WTC11 (cell line): ENCODE measurements at places on chromosomes 7 and 10. TPM values are rescaled to one million over a fixed set of nuclear protein-coding genes. Genes with fewer than 3 reads are reported as not detected.
A peak's percentile ranks its signal among the peaks of the same experiment; 100 is the strongest.

GRCh38 chr10:99457813-99458212 lies 27.4 kb upstream of the GOT1 start:
- H3K27ac ChIP-seq: no peak overlapping the region
- H3K36me3 ChIP-seq: no peaks in the 10 kb centered on the region
- no peak overlapping the region for H3K4me3 ChIP-seq
- H3K27me3 ChIP-seq: peaks cover 5% of the 10 kb centered on the region
- no peak for DNase-seq

Gene ASAH2
- 2.3 to 5.9 TPM (median 4.1 TPM) in 3 replicates for total RNA-seq

DNA sequence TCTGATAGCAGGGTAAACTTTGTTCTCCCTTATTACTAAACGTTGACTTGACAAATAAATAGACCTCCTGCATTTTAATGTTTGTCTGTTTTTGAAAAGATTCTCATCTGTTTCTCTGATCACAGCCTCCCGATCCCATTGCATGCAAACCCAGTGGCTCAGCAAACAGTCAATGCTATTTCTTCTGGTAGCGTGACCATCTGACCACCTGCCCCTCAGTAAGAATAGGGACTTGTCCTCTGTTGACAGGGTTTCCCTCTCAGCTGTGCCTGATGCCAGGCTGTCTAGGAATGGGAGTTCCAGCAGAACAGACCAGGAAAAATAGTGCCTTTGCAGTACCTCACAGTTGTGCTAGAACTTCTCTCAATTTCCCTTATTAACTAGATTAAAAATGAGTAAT lies 40.7 kb upstream of the EBLN1 start:
- no peaks in the 10 kb centered on the region for H3K4me1 ChIP-seq
- peaks cover 66% of the 10 kb centered on the region for H3K27me3 ChIP-seq

Gene CYP51A1
- total RNA-seq: 81.4 to 85.1 TPM (median 84.1 TPM) in 3 replicates

Gene UCMA
- total RNA-seq: 1.0 to 1.9 TPM (median 1.5 TPM) in 3 replicates

DNA sequence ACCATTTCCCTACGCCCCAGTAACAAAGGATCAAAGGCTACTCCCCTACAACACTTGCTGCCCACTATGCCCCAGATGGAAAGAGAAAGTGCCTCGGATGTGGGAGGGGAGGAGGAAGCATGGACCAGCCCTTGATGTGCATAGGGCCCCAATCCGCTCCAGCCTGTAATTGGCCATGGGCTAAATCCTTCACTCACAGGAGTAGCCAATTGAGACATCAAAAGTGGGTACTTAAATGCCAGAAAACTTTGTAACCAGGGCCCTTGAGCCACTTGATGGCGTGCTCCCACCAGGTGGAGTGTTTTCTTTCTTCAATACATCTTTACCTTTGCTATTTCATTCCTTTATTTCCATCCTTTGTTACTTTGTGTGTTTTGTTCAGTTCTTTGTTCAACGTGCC lies 500.5 kb upstream of the LRRN3 start:
- H3K27me3 ChIP-seq: no peaks in the 10 kb centered on the region
- no peak overlapping the region for H3K4me3 ChIP-seq
- peak; percentile 34 for DNase-seq
- H3K4me1 ChIP-seq: peaks cover 17% of the 10 kb centered on the region
- H3K27ac ChIP-seq: no peak overlapping the region

DNA sequence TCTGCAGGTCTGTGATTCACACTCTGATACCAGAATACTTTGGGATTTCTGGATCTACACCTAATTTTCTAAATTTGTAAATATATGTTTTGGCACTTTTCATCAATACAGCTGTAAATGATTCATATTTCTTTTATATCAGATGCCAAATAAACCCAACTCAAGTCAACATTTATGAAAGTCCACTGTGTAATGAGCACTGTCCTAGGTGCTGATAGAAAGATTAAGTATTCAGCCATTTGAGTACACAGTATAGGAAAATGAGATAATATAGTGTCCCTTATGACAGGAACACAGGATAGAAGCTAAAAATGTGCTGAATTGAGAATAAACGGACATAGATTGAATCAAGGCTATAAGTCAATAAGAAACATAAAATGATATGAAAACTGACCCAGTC lies 6.4 kb downstream of the ANXA7 start:
- peaks cover 19% of the 10 kb centered on the region for H3K4me1 ChIP-seq
- no peak overlapping the region for H3K27ac ChIP-seq
- H3K27me3 ChIP-seq: no peaks in the 10 kb centered on the region
- DNase-seq: no peak
- H3K4me3 ChIP-seq: no peak overlapping the region

- no peaks in the 10 kb centered on the region for H3K36me3 ChIP-seq
- peaks cover 10% of the 10 kb centered on the region for H3K4me1 ChIP-seq
- peak overlapping the region; percentile 77 for H3K4me3 ChIP-seq
- peaks cover 37% of the 10 kb centered on the region for H3K27me3 ChIP-seq
- H3K27ac ChIP-seq: no peak overlapping the region
- DNase-seq: peak; percentile 74
Observed at GRCh38 chr7:12111422-12112405, 99.4 kb upstream of the TMEM106B start.

Gene HERPUD2
- 15.5 to 18.5 TPM (median 16.2 TPM) in 3 replicates for total RNA-seq

DNA sequence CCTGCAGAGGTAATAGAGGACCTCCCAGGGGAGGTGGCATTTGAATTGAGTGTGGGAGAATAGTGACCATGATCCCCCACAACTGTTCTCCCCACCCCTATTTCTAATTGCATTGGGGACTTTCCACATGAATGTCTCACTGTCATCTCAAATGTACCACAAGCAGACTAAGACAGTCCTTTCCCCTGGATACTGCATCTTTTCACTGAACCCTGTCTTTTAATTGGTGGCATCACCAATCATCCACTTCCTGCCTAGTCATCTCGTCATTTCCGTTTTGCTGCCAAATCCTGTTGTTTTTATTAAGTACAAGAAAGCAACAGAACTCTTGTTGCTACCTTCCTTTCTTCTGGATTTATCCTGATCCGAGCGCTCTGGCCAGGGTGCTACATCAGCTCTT lies 120.3 kb downstream of the NRP1 start:
- no peak overlapping the region for H3K4me3 ChIP-seq
- no peak for DNase-seq
- H3K4me1 ChIP-seq: peaks cover 6% of the 10 kb centered on the region; the same call in 1 of the 2 replicates
- H3K36me3 ChIP-seq: no peaks in the 10 kb centered on the region
- H3K27ac ChIP-seq: no peak overlapping the region

DNA sequence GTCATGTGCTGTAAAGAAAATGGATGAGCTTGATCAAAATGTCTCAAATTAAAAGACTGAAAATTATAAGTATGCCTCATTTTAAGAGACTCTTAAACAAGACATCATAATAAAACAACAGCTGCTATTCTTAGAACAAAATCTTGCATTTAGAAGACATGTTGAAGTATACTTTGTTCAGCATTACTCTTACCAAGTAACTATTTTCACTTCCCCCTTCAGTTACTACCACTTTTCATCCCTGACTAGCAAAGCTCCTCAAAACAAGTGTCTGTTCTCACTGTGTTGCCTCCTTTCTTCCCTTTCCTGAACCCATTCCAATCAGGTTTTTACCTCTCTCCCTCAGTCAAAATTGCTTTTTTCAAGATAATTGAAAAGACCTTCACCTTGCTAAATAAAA lies 31.6 kb downstream of the ELAPOR2 start:
- H3K27me3 ChIP-seq: no peaks in the 10 kb centered on the region
- no peaks in the 10 kb centered on the region for H3K4me1 ChIP-seq
- peaks cover 15% of the 10 kb centered on the region for H3K36me3 ChIP-seq
- no peak for DNase-seq
- no peak overlapping the region for H3K27ac ChIP-seq

Gene WNT8B
- total RNA-seq: 0.68 to 1.1 TPM (median 0.85 TPM) in 3 replicates

DNA sequence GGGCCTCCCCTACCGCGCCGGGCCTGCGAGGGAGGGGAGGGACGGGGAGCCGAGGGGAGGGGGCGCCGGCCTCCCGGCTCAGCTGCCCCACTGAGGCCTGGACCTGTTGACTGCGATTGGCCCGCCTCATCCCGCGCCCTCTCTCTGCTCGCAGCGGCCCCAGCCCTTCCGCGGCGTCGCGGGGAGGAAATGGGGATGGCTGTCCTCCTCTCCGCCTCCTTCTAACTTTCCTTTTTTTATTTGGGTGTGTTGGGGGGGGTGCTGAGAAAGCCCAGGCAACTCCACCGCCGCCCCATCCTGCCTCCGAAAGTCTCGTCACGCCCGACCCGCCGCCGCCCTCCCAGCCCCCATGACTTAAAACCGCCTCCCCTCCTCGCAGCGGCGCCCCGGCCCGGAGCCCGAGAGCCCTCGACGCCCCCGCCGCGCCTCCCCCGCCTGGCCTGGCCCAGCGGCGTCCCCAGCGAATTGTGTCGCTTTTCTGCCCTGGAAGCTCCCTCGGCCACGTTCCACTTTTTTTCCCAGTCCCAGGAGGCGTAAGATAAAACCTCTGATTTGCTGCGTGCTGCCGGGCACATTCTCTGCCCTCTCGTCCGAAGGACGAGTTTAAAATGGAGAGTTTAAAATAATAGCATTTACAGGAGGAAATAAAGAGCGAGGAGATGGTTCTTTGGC lies 842 bp upstream of the SKIDA1 start:
- no peaks in the 10 kb centered on the region for H3K36me3 ChIP-seq
- H3K27me3 ChIP-seq: no peaks in the 10 kb centered on the region
- peaks cover 52% of the 10 kb centered on the region for H3K4me1 ChIP-seq
- peak overlapping the region; percentile 86 for H3K4me3 ChIP-seq
- peak overlapping the region; percentile 99 for H3K27ac ChIP-seq

DNA sequence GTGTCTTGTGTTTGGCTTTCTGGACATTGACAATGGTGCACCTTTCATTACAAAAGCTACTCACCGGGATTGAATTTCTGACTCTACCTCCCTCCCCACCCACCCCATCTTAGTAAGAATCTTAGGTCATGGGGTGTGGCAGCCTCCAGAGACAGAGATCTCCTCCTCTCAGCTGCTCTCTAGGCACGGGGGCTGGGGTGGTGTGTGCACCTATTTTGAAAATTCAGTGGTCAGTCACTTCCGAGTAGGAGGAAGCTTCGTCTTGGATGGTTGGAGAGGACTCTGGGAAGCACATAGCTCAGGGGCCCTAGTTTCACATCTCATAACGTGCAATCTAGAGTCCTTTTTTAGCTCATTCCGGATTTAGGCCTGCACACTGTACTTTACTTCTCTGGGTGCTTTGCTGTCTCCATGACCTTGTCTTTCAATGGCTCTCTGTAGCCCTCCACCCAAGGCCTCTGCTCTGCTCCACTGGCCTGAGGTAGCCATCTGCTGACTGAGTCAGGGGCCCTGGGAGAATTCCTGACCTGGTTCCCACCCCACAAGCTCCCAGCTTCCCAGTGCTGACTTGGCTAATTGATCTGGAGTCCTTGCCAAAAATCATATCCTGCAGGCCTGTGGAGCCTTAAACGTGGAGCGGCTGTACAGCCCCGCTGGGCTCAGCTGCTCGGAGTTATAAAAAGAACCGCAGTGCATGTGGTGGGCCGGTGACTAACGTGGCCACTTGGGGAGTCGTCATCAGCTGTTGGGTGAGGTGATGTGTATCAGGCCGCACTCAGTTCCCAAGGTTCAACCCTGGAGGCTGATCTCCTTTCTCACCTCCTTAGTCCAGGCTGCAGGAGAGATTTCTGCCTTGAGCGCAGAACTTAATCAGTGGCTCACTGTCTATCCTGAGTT lies 19.3 kb upstream of the ADAMTS14 start:
- peaks cover 37% of the 10 kb centered on the region for H3K36me3 ChIP-seq
- no peak for DNase-seq

DNA sequence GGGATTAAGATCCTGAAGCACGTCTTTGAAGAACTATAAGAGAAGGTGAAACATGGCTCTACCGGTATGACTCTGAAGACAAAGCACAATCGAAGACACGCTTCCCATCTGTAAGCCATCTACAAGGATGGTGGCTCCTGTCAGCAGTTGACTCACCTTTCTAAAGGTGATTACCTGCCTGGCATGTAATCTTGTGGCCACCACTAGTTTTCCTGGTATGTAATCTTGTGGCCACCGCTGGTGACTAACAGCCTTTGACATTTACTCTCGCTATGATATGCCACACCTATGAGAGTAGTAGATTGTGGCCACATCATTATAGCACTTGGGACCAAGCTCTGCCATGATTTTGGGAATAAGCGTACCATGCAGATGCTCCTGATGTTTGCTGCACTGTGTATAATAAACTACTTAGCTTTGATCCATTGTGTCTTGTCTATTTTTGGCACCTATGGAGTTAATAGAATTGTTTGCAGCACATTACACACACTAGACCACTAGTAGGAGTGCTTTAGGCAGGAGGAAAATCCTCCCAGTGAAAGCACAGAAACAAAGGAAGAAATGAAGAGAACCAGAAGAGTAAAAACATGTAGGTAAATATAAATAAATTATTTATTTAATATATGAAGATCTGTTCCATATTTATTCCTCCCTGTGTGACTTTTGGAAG lies 59.8 kb downstream of the VAX1 start:
- H3K4me1 ChIP-seq: no peaks in the 10 kb centered on the region
- H3K36me3 ChIP-seq: no peaks in the 10 kb centered on the region
- H3K27me3 ChIP-seq: no peaks in the 10 kb centered on the region; the same call in none of the 2 replicates
- no peak overlapping the region for H3K27ac ChIP-seq
- no peak for DNase-seq
- no peak overlapping the region for H3K4me3 ChIP-seq

Gene ITGB8
- 1.8 to 2.2 TPM (median 1.9 TPM) in 3 replicates for total RNA-seq

Gene ATP6V0A4
- total RNA-seq: 1.1 to 2.0 TPM (median 1.3 TPM) in 3 replicates

DNA sequence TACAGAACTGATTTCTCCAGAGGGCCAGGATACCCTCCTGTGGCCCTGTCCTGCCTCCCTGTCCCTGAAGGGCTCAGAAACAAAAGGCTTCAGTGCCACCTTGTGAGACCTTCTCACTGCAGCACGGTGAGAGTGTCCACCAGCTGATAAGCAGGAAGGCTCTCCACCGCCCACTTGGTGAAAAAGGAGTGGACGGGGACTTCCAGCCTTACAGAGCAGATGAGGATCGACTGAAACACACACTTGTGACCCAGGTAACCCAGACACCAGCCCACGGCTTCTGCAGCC lies 330.1 kb downstream of the GRID1 start:
- 0 out of 2 replicates have a peak, but pooled peaks cover 3% of the 10 kb centered on the region for H3K4me1 ChIP-seq
- no peak overlapping the region for H3K4me3 ChIP-seq
- peaks cover 12% of the 10 kb centered on the region for H3K36me3 ChIP-seq
- no peak for DNase-seq

Gene BAG3
- total RNA-seq: 15.7 to 16.8 TPM (median 15.9 TPM) in 3 replicates

- H3K27ac ChIP-seq: no peak overlapping the region
- DNase-seq: no peak
Observed at GRCh38 chr7:31432176-31432575, 81.7 kb upstream of the ITPRID1 start.

Gene BHLHA15
- 2.7 to 3.3 TPM (median 2.8 TPM) in 3 replicates for total RNA-seq

Gene TUBAL3
- total RNA-seq: 0.15 to 0.25 TPM in 2 of 3 replicates, not detected in the other

GRCh38 chr10:88254091-88254490 lies 329.0 kb downstream of the RNLS start:
- no peaks in the 10 kb centered on the region for H3K4me1 ChIP-seq
- H3K4me3 ChIP-seq: no peak overlapping the region
- no peaks in the 10 kb centered on the region; the same call in 1 of the 2 replicates for H3K27me3 ChIP-seq
- H3K27ac ChIP-seq: no peak overlapping the region
- no peaks in the 10 kb centered on the region for H3K36me3 ChIP-seq
- DNase-seq: no peak

- DNase-seq: no peak
- H3K36me3 ChIP-seq: no peaks in the 10 kb centered on the region
- no peaks in the 10 kb centered on the region for H3K27me3 ChIP-seq
- H3K4me3 ChIP-seq: no peak overlapping the region
Observed at GRCh38 chr7:99126921-99127553, 16.9 kb downstream of the SMURF1 start.

- H3K4me3 ChIP-seq: peak overlapping the region; percentile 48
- peak overlapping the region; percentile 76 for H3K27ac ChIP-seq
- DNase-seq: no peak
- H3K36me3 ChIP-seq: peaks cover 3% of the 10 kb centered on the region; the same call in 1 of the 2 replicates
- H3K4me1 ChIP-seq: peaks cover 7% of the 10 kb centered on the region; the same call in 1 of the 2 replicates
- H3K27me3 ChIP-seq: no peaks in the 10 kb centered on the region
Observed at GRCh38 chr7:1028775-1029636, 15.3 kb upstream of the GPR146 start.

- peak; percentile 32 for DNase-seq
- no peaks in the 10 kb centered on the region for H3K36me3 ChIP-seq
- H3K27ac ChIP-seq: no peak overlapping the region
- peaks cover 44% of the 10 kb centered on the region for H3K4me1 ChIP-seq
- peak overlapping the region; percentile 82 for H3K4me3 ChIP-seq
Observed at GRCh38 chr7:37448011-37448635, 541 bp downstream of the ELMO1 start.
